Retinal pigment epithelial cell (primary cell): ENCODE measurements at places on chromosomes 4 and X.

DNA sequence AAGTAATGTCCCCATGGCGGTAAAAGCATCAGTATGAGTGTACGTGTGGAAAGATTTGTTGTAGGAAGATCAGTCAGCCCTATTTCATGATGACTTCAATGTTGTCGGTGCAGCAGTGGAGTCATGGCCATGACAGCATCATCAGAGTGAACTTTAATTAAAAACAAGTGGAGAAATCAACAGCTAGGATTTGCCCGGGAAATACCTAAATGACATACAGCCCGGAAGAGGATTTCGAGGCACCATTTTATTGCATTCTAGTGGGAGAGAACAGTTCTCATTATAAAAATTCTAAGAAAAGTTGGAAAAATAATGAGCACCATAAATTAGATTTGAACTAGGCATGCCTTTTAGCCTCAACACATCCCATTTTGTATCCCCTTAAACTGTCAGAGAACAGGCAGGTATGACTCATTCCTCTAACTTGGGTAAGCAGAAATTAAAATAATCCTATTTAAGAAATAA is 170.1 kb downstream of the SHROOM3 start:
- DNase-seq = no peak

- DNase-seq = no peak
Observed at GRCh38 chrX:75181721-75182120, 25.6 kb upstream of the ABCB7 start.

GRCh38 chrX:69539437-69539836 is 35.3 kb downstream of the NALF2 start:
- no peak for DNase-seq

- DNase-seq = no peak
Observed at GRCh38 chrX:150155436-150156035, 207.6 kb upstream of the MAMLD1 start.

GRCh38 chrX:18797141-18797540 is 89.7 kb downstream of the PPEF1 start:
- no peak for DNase-seq

DNA sequence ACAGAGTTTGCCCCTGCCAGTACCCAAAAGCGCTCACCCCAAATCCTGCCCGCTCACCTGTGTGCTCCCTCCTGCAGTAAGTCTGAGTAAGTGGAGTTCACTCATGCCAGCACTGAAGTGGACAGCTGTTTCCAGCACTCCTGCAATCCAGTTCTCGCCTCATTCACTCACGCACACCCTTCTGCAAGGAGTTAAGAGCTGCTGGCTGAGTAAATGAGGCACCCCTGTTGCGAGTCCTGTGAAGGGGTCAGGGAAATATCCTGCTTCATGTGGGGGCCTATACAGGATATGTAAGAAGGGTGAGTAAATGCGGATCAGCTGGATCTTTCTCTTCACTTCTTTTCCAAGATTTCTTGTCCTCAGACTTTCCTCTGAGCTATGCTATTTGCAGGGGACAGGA is 23.5 kb downstream of the CXCL8 start:
- DNase-seq = no peak

DNA sequence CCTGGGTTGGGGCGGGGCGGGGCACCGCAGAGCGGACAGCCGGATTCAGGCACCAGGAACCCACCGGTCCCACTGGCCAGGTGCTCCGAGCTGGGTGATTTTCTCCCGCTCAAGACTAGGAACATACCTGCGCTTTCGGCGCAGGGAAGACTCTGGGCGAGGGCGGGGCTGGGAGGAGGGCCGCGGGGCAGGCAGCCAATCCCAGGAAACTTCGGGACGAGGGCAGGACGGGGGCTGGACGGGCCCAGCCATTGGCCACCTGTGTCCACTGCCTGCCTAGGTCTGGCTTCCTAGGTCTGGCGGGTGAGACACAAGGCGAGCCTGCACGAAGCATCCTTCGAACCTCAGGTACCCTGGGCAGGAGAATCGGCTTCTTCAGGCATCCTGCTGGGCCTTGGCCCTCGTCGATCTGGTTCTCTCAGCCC is 274 bp upstream of the ERVMER34-1 start:
- DNase-seq = peak; percentile 14

DNA sequence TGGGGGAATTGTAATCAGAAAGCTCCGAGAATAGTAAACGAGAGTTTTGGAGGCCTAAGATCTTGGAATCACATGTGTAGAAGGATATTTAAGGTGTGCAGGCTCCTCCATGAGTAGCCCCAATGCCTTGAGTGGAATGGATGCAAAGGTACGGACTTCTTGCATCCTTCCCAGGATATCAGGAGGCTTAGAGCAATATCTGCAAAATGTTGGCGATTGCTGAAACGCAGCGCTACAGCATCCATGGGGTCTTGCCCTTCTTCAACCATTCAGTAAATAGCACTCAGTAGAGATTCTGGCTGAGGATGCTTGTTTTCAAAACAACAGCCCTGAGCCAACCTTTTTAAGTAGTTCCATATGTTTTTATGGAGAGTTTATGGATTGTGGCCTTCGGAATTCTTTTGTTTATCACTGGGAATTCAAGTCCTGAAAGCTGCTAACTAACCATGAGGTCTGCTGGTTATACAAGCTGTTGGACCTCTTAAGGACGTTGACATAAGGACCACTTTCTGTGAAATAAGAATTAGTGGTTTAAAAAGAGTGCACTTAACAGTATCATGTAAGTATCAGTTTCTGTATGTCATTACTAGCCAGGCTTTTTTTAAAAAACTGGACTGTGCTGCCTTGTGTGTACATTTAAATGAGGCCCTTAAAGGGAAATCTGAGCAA is 228.8 kb upstream of the PGRMC2 start:
- DNase-seq = no peak

DNA sequence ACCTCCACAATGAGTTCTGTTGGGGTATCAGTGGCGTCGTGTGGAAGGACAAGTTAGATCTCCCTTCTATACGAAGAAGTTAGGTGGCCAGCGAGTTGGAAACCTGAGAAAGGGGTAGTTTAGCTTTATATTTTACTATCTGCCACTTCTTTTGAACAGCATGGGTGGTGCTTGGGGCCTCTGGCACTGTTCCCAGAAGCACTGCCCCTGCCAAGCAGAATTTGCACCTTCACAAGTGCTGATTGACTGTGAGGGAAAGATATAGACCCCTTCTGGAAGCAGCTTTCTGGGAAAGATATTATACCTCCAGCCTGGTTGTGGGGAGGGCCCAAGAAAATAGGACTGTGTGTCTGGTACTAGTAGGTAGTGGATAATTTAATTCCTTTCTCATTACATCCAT is 246.9 kb downstream of the FBXO8 start:
- no peak for DNase-seq

GRCh38 chr4:170083541-170083940 is 6.2 kb downstream of the AADAT start:
- DNase-seq = no peak

- no peak for DNase-seq
Observed at GRCh38 chr4:20352163-20352431, 100.4 kb downstream of the SLIT2 start.

GRCh38 chr4:6012200-6012599 is 6.0 kb downstream of the C4orf50 start:
- no peak for DNase-seq

DNA sequence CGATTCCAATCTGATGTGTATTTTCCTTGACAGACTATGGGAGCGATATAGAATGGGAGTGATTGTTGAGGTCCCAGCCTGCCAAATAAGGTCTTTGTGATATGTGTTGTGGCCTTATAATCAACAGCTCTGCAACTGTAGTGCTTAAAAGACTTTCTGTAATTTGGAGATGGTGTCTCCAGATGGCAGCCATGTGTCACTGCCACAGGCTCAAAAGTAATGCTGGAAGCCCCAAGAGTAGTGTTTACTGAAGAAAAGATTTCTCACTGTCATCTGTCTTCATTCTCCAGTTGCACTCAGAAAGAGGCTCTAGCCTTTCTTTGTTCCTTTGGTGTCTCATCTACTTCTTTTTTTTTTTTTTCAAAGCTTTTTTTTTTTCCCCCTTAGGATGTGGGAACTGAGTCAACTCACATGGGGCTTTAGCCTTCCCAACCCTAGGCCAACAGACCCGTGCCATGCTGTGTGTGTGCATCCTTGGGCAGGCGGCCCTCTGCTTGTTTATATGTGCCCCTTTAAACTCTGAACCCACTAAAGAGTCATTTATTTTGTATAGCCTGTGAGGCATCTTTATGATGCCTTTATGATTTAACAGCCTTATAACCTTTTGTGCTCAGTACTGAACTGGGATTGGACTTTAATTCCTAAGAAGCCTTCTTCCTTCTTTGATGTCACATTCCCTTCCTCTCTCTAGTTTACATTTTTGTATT is 15.6 kb downstream of the SRPX2 start:
- no peak for DNase-seq

DNA sequence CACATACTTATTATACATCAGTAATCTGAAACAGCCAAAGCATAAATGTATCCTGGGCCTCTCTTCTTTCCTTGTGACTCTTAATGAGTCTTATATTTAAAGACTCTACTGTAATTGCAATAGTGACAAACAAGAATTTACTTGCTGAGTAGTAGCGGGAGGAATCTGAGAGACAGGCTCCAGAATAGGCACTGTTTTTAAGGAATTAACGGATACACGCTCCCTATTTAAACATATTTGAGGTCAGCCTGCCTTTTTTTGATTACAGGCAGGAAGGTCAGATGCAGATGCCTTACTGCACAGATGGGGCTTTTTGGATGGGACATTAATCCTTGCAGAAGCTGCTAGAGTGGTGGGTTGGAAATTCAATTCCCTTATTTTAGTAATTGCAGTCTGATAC is 196.3 kb upstream of the ANXA3 start:
- no peak for DNase-seq

DNA sequence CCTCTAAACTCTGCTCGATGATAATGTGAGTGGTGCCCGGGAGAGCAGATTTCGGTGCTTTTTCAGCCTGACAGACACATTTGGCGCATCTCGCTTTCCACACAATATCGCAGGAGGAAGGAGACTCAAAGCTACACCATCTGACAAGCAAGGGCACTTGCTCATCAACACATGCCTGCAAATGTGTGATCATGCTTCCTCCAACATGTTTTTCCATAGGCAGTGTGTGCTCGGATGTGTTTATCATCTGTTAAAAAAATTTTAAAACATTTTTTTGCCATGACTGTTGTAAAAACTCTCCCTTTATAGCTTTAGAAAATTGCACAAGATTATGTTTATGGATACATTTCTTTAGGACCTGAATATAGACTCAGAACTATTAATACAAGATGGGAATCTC is 170.3 kb upstream of the PUDP start:
- DNase-seq = no peak

- DNase-seq = no peak
Observed at GRCh38 chr4:161287678-161288352, 876.0 kb downstream of the FSTL5 start.

DNA sequence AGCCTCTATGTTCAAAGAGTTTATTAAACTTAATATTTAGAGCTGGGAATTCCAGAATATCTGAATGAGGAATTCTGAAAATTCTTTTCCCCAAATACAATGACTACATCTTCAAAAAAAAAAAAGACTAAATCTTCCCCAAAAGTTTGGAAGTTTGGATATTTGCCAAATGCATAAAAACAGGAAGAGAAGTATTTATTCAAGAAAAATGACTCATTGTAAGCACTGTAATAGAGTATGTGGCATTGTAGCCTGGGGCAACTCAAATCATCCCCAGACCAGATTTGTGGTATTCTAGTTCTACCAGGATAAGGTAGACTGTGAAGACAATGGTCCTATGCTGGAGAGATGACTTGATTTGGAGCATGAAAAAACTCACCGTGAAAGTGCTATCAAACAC is 78.5 kb upstream of the PDHA2 start:
- DNase-seq = no peak

DNA sequence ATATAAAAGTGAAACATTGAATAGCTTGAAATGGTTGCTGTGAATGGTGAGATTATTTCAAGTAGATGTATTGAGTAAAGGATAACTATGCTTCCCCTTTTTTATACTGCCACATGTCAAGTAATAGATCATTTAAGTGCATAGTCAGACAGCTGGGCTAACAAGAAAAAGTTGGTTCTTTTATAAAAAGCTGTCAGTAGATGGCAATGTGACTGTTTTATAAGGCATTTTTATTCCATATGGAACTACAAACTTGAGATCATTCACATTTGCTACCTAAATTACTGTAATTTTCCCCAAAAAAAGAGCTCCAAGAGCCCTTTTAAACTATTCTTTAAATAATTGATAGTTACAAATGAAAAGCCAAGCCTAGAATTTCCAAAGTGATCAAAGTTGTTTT is 831.0 kb downstream of the C4orf33 start:
- DNase-seq = no peak

- no peak for DNase-seq
Observed at GRCh38 chrX:109643687-109644086, 18.7 kb upstream of the KCNE5 start.
